ENCODE measurements at places on chromosomes 7 and 10.
A peak's percentile ranks its signal among the peaks of the same experiment; 100 is the strongest.

DNA sequence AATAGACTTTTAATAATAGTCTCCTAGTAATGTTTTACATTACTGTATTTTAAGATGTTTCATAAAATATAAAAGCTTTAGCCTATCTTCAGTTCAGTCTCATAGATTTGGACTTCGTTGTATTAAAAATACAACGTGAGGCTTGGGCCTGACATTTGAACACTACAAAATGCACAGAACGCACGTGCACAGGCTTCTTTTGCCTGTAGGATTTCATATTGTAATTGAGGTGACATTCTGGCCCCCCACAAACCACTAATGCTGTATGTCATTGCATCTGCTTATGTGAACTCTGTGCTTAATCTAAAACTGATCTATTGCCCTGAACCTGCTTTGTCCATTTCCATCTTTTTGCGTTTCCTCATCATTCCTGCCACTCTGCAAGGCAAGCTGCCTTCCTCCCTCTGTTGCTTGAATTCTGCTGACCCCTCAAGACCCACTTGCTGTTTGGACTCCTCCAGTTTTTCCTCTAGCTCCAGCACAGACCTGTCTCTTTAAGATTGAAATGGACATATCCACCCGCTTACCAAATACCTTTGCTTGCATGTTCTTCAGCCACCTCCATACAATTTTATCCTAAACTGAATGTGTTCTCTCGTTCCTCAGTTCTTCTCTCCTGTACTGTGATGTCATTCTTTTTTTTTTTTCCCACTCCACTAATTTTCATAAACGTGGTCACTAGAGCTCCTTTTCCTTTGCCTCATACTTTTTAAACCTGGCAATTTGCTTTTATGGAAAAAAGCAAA lies 12.4 kb downstream of the PRKAR2B start:
- DNase-seq, result no peak

DNA sequence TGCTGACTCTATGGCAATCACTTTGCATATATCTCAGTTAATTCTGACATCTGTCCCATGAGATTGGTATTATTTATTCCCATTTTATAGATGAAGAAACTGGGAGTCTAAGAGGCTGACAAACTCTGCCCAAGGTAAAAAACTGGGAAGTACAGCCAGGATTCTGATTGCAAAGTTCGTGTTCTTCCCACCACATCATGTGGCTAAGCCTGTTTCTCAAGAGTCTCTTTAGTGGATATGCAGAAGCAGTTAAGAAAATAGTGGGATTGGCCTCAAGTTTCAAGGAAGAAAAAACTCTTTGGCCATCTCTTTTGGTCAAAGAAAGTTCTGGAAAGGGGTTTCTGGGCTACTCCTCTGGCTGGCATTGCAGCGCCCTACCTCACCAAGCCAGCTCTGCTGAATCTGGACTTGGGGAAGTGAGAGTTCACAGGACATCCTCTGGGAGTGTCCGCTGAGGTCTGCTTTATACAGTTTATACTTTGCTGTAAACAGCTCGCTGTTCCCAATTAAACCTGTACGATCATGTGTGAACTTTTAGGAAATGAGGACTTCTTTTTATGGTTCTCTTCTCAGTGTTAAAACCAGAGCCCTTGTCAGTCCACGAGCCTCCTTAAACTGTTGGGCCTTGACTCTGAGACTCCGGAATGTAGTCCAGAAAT lies 12.2 kb upstream of the BMPR1A start:
- peak; percentile 60 for DNase-seq

DNA sequence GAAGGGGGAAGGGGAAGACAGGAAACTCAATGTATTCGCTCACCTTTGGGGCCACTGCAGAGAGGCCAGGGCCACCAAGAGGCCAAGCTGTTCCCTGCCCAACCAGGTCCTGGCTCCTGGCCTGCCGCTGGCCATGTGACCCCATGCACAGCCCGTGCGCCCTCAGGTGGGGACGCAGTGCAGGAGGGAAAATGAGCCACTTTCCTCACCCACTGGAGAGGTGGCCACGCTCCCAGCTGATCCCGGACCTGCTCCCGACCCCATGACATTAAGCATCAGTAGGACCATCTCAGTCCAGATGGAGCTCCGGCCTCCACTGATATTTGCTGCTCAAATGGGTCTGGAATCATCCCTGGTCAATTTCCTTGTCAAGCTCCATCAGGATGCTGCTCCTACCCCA lies 40.2 kb downstream of the HSPA12A start:
- DNase-seq, result no peak

DNA sequence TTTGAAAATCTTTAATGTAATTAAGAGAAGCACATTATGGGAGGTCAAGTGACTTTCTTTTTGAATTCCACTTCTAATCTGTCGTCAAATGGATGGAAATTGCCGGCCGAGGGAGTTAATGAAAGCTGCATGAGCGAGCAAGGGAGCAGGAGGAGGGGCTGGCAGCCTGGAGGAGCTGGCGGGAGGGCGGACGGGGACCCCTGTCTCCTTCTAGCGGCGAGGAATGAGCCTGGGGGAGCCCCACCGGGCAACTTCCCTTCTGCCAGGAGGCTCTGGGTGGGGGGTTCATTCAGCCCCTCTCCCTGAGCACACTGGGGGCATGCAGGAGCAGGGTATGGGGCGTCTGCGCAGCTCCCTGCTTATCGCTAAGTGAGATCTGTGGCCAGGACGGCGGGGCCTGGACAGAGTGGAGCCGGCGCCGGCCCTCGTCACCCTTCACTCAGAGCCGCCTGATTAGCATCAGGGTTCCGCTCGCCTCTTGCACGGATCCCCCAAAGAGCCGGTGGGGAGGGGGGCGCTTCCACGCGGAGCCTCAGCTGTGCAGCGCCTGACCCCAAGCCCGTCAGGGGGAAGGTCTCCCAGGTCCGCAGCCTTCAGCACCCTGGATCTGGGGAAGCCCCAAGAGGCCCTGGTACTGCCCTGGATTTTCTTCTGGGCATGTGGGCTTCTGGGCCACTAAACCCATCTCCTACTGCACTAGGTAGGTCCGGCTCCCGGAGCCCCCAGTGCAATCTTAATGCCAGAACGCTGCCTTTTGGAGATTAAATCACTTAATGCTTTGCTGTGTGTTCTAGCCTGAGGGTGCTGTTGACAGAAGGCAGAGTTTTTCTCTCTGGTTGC lies 680.8 kb downstream of the LRMDA start:
- no peak for DNase-seq

DNA sequence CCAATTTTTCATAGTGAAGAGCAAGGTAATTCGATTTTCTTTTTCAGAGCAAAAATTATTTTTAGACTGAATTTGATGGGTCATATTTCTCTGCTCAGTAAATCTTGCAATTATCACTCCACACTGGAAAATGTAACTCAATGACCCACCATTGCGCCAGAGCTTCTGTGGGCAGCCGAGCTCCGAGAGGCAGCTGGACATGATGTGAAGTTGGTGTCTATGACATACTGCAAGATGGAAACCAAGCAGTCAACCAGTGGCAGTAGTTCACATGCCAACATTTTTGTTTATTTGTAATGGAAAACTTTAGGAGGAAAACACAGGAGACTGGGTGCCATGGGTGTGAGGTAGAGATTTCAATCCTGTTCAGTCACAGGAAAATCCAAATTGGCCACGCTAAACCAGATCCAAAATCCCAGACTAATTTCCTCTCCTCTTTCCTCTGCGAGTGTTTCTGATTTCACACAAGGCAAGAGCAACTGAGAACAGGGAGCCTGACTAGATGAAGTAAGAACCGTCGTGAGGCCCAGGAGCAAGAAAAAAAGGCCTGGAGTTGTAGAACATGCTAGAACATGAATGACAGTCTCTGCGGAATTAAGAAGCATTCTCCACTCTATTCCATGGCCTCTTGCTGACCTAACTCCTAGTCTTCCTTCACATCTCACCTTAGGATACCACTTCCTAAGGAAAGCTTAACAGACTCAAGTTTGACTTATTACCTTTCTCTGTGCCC lies 39.3 kb downstream of the CALD1 start:
- peak; percentile 43 for DNase-seq

Data from amniotic epithelial cell (primary cell).